Right forelimb (tissue), 1 donor: ENCODE measurements at places on chromosomes 2 and 18.

GRCh38 chr18:78912844-78913243 is 66.8 kb upstream of the SALL3 start:
- no peak for DNase-seq

DNA sequence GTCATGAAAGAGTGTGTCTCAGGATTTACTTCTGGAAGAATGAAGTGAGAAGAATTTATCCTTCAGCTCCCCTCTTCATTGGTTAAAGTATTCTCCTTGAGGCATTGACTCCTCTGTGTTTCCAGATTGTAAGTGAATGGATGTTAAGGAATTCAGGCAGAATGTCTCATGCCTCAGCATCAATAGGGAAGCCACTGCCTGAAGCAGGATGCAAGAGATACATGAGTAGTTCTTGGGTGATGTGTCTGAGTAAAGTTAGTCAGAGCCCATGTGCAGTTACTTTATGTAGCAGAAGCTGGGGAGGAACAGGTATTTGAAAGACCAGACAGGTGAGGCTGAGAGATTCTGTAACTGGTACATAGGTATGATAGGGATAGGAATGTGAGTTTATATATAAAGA is 34.0 kb upstream of the TMEFF2 start:
- DNase-seq = no peak

DNA sequence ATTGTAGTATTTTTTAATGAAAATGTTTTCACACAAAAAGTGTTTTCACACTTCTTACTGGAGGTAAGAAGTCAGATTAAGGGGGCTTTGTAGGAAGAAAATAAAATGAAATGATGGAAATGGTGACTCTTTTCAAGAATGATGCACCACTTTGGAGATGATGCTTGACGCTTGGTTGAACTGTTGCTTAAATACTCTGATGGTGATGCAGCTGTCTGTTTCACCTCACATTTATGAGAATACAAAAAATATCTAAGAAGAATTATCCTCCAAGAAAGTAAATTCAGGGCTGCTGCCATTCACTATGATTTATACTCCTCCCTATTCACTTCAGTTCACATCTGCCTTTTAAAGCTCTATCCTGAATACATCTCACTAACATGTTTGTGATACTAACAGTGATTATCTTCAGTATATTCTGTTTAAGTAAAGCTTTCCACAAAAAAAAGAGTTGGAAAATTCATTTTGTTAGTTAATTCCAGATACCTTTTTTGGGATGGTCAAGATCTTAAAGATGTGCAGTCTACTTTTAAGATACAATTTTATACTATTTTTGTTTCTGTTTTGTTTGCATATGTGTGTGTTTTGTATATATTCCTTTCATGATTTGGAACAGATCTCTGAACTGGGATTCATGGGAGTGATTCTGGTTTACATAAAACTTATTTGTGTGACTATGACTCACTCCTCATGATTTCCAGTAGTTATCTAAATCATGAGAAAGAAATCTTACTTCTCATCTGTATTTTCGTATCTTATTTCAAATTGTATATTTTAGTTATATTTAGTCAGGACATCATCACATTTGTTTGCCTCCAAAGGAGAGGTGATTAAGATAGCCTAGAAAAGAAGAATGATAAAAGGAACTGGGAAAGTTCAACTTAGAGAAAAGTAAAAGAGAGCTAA is 53.1 kb downstream of the SLC39A10 start:
- DNase-seq = no peak

- no peak for DNase-seq
Observed at GRCh38 chr2:157223624-157224205, 33.8 kb upstream of the GALNT5 start.

DNA sequence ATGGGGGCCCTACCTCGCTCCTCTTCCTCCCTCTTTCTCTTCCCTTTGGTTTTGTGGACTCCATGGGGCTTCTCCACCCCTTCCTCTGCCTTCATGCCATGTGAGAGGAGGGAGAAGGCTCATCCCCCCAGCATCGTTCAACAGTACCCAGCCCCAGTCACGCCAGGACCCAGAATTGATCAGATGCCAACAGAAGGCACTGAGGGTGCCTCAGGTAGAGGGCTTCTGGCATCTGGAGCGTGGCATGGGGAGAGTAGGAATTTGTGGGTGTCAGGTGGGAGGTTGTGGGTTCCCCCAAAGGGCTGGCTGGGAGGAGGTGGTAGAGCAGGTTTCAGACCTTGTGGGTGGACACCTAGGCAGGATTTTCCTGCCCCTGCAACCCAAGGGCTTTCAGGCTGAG is 122.0 kb downstream of the TWIST2 start:
- no peak for DNase-seq

GRCh38 chr18:31943878-31944816 is 1.2 kb upstream of the TRAPPC8 start:
- DNase-seq = no peak

DNA sequence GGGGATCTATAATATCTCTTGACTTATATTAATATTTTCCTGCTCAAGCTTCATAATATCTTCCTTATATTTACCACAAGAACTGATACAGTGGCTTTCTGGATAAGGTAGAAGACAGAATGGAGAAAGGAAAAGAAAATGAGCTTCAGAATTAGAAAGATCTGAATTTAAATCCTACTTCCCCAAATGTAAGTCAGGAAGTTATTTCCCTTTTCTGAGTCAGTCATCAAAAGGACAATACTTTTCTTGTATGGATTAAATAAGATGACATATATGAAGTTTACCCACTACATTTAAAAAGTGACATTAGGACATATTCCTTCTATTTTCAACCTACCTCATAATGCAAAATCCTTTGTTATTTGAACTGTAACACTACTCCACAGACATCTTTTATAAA is 19.0 kb downstream of the KRCC1 start:
- no peak for DNase-seq
